ENCODE measurements at places on chromosomes 1 and 21.
A peak's percentile ranks its signal among the peaks of the same experiment; 100 is the strongest.

GRCh38 chr1:30248373-30248772, 475.0 kb downstream of the MATN1 start:
- DNase-seq: no peak

DNA sequence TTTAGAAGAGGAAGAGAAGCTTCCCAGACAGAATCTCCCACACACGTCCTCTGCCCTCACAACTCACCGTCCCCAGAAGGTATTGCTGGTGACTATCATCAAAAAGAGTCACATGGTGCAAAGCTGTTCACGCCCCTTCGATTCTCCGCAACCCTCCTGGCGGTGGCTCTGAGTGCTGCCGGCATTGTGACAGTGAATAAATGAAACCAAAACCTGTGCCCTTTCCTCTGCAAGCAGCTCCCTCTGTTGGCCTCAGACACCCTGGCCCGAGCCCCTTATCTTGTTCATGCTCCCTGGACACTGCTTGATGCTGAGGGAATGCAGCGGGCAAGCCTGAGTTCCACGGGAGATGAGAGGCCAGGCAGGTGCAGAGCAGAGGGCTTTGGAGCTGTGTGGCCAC, 510.3 kb downstream of the NPHP4 start:
- DNase-seq: no peak

DNA sequence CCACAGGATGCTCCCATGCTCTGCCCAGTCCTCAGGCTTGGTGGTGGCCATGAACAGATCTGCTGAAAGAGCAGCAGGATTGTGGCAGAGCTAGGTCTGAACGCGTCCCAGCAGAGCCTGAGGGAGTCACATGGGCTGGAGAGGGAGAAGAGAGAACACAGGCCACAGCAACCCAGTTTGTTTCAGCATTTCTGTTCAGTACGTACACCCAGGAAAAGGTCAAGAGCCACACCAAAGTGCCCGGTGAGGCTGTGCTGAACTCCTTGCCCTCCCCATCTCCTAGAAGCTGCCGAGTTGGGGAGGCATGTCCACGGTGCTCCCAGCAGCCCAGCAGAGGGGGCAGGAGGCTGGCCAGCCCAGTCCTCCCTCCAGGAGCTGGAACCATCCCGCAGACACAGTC, 5.5 kb downstream of the PKP1 start:
- DNase-seq: no peak

DNA sequence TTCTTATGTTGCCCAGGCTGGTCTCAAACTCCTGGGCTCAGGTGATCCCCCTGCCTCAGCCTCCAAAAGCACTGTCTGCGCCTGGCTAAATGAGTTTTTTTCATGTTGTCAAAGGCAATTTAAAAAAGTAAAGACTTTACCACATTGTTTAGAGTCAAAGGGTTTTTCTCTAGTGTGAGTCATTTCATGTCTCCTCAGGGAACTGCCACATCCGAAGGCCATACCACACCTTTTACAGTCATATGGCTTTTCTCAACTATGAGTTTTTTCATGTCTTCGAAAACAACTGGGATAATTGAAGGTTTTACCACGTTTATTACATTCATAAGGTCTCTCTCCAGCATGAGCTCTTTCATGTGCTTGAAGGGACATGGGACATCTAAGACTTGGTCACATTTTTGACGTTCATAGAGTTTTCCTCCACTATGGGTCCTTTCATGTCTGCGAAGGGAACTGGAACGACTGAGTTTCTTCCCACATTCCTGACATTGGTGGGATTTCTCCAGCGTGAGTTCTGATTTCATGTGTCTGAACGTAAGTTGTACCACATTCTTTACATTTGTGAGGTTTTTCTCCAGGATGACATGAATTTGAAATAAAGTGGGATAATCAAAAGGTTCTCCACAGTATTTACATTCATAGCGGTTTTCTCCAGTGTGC, 65.6 kb downstream of the UCHL5 start:
- DNase-seq: peak; percentile 46

GRCh38 chr21:42595283-42596187, 57.9 kb upstream of the PDE9A start:
- DNase-seq: no peak

DNA sequence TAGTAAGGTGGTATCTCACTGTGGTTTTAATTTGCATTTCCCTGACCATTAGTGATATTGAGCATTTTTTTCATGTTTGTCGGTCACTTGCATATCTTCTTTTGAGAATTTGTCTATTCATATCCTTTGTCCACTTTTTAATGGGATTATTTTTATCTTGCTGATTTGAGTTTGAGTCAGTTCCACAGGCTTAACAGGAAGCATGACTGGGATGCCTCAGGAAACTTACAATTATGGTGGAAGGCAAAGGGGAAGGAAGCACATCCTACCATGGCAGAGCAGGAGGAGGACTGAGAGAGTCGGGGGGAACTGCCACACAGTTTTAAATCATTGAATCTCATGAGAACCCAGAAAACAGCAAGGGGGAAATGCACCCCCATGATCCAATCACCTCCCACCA, 51.1 kb downstream of the ODF2L start:
- DNase-seq: no peak

GRCh38 chr1:157363660-157364140, 188.6 kb downstream of the FCRL5 start:
- peak; percentile 48 for DNase-seq

DNA sequence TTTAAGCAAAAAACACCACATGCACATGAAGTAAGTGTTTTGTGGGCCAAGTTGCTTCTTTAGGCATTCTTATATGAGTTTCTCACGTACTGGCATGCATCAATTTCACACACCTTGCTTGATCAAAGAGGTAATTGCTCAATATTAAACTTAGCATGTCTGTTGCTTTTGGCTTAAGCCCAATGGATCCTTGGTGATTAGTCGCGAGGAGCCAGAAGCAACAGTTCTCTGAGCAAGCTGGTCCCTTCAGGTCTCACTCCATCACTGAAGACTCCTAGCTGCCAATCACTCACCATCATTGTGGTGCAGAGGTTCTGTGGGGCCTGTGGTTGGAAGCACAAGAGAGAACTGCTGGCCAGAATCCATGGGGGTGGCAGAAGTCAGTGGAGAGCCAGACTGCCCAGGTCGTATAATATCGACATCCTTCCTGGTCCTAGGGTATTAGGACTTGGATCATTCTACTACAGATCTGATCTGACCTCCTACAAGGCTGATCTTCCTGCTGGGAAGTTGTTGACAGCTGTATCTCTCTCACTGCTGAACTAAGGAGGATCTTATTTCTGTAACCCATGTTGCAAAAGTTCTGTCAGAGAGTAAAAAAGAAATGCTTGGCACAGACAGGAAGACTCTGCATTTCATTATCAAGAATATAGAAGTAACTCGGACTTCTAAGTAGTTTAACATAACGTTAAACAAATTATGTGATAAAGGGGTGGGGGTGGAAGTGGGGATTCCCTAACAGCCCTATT, 140.5 kb downstream of the NTPCR start:
- DNase-seq: no peak

DNA sequence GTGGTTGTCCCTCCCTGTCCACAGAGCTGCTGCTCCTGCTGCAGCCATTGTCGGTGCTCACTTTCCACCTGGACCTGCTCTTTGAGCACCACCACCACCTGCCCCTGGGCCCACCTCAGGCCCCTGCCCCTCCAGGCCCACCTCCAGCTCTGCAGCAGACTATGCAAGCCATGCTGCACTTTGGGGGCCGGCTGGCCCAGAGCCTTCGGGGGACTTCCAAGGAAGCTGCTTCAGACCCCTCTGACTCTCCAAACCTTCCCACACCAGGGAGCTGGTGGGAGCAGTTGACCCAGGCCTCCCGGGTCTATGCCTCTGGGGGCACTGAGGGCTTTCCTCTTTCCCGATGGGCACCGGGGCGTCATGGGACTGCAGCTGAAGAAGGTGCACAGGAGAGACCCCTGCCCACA, 5.9 kb downstream of the RUSC1 start:
- no peak for DNase-seq

DNA sequence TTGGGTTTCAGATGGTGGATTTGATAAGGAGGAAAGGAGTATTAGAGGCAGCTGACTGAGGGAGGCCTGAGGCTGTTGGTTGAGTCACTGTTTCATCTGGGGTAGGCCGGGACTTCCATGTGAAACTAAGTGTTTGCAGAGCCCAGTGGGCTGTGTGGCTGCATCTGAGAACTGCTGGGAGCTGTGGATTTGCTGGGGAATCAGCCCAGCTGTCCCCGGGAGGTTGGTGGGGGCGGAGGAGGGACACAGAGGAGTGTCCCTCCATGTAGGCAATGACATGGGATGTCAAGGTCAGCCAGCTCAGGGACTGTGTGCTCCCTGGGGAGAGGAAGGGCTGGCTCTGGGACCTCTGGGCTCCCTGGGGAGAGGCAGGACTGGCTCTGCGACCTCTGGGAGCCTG, 36.4 kb downstream of the SLC2A7 start:
- DNase-seq: peak; percentile 41

DNA sequence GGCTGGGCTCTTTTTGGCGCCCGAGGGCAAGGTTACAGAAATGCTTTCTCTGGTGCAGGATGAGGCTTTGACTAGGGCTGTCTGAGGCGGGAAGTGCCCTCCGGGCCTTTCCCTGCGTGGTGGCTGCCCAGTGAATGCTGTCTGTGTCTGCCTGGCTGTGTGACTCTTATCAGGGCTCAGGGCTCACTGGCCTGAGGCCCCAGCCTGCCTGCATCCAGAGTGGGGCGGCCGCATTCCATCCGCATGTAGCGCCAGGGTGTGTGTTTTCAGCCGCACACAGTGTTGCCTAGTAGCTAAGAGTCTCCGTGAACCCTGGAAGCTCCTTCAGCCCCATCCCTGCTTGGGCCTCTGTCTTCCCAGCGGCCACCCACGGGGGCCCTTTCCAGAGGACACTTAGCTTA, 59.1 kb downstream of the FAAP20 start:
- peak; percentile 84 for DNase-seq

- DNase-seq: no peak
These were observed 265.9 kb upstream of the FAM78B start for GRCh38 chr1:166432655-166433054.

DNA sequence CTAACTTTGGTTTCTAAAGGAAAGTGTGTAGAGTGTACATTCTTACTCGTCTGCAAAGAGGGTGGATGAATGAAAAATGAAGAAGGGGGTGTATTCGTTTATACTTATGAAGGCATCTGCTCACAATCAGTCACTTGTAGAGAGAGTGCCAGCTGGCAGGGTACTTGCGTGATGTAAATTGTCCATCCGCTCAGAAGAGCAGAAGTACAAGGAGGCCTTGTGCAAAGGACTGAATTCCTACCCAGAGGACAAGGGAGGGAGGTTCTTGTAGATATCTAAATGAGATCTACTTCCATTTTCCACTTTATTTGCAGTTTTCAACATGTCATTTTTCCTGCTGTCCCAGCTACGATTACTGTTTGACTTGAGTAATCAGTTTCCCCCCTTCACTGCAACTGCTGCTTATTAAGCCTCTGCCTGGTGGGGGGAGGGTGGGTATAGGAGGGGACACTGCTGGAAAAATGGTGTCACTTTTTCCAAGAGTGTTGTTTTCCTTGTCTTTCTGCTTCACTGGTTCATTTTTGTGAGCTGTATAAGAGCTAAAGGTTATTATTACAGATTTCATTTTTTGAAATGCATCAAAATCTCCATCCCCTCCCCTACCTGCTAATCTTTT, 67.3 kb downstream of the LAMC1 start:
- DNase-seq: no peak

- no peak for DNase-seq
These were observed 66.1 kb upstream of the ATP1A1 start for GRCh38 chr1:116306840-116307442.

DNA sequence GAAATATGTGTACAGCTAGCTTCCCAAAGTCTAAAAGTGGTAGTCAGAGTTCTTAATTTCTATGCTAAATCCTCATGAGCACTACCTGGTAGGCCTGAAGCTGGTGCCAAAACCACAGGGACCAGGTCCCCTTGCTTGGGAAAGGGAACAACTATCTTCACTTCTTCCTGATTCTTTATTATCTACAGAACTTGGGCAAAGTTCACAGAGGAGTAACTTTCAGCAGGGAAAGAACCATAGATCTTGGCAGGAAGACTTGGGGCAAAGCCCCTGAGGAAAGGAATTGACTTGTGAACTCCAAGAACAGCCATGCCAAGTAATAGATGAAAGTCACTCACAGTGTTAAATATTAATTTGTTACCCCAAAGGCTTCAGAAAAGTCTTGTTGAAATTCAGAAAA, 193.0 kb downstream of the ZC3H11B start:
- DNase-seq: no peak

DNA sequence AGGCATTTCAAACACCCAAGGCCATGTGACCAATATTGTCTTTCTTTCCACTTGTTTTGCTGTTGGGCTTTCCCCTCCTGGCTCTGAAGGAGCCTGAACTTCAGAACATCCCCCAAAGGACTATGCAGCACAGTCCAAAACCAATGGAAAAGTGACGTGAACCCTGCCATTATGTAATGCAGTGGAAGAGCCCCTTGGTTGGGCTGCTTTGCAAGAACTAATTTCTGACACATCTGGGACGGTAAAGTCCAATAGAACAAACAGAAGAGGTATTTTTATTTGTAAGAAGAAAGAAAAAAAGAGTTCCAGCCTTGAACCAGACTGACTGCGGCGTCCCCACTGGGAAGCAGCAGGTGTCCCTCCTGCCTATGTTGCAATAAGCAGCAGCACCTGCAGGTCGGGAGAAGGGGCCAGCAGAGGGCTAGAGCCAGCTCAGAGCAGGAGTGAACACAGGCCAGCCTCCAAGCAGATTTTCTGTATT, 116.7 kb downstream of the CDC7 start:
- no peak for DNase-seq

DNA sequence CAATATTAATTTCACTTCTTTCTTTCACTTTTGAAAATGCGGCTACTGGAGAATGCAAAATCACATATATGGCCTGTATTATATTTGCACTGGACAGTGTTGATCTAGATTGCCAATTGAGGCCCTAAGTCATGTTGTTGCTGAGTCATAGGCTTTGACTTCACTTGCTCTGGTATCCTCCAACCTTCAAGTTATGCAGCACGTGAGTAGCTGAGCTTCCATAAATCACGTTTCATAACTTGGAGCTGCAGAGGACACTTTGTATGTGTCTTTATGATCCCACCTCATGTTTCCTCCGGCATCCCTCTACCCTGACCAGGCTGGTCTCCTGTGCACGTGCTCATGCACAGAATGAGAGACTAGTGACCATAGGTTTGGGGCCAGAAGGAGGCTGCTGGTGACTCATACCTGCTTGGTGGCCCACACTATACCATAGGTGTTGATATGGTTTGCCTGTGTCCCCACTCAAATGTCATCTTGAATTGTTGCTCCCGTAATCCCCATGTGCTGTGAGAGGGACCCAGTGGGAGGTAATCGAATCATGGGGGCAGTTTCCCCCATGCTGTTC, 103.0 kb upstream of the TSPAN2 start:
- peak; percentile 52 for DNase-seq

GRCh38 chr1:92536980-92537884, 50.5 kb upstream of the GFI1 start:
- DNase-seq: peak; percentile 74

All from iris pigment epithelial cell (primary cell).